Hematopoietic multipotent progenitor cell (in vitro differentiated cells): ENCODE measurements at places on chromosomes 12 and 14.

- DNase-seq: no peak
Measured at GRCh38 chr12:67364228-67364627, 95.1 kb downstream of the CAND1 start.

- DNase-seq: no peak
Measured at GRCh38 chr12:42564556-42564955, 25.0 kb downstream of the PRICKLE1 start.

GRCh38 chr12:1810201-1810930, 10.0 kb upstream of the LRTM2 start:
- DNase-seq: no peak

DNA sequence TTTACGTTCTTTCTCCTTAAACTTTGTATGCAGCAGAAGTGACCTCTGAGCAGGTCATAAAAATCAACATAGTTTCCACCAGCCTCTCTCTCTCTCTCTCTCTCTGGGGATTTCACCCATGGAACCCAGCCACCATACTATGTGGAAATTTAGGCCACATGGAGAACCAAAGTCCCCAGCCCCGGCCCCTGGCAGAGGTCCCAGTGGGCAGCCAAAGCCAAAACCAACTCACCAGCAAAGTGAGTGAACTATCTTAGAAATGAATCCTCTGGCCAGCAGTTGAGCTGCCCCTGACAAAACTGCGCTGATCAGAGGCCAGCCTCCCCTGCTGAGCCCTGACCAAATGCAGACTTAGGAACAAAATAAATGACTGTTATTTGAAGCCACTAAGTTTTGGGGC, 9.2 kb downstream of the DUSP6 start:
- no peak for DNase-seq

- no peak for DNase-seq
Measured at GRCh38 chr14:52547526-52547925, 4.8 kb downstream of the TXNDC16 start.

DNA sequence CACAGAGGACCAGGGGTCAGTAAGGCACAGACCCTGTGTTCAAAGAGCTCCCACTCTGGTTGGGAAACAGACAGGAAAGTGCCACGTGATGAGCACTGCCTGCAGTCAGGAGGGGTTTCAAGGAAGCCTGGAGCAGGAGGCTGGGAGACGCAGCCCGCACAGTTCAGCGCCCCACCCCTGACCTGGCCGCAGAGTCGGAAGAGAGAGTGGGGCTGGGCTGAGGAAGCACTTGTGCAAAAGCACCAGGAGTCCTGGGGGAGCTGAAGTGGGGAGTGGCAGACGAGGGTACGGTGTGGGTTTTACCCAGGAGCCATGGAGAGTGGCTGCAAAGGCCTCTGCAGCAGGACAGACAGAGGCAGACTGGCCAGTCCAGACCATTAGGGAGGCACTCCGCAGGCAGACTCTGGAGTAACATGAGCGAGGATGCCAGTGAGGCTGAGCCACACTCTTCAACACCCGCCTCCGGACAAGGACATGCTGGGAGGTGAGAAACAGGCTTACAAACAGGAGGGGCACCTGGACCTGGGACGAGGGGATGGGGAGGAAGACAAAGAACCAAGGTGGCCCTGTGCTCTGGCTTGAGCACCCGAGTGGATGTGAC, 85.7 kb upstream of the GPR68 start:
- no peak for DNase-seq

DNA sequence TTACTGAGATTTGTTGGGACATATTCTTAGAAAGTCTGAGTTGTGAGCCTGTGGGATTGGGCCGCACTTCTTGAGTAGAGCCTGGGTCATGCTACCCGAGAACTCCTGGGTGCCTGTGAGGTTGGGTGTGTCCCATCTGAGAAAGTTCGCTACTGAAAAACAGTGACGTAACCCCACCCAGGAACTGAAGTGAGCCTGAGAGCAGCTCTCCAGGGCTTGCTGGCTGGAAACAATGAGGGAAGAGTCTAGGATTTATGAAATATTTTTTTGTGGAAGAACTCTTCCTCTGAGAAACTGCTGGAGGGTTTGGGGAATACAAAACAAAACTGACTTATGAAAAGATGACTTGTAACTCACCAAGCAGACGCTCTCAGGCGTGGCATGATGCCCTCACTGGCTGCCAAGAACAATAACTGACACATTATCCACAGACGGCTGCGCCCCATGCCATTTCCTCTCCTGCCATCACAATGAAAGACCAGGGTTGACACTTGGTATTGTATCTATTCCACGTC, 69.2 kb downstream of the RASSF3 start:
- no peak for DNase-seq

DNA sequence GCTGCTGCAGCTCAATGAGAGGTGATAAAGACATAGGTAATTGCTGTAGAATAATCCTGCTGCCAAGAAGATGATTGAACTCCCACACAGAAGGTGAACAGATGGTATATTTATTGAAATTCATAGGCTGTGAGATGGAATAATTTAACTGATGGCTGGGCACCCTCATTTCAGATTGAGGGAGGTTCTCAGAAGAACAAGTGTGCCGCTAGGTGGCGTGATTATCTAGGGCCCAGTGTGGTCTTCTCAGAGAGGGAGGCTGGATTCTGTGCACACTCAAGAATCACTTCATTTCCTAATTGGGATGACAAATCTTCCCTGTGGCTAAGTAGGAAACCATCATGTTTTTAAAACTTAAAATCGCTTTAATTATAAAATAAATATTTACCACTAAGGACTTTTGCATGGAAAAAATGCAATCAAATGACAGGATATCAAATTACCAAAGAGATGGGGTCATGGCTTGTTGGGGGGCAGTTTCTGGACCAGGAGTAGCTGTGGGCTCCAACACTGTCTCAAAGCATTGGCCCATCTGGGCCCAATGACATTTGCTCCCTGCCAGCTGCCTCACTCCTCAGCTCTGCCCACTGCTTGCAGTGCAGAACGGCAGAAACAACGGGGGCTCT, 132.3 kb downstream of the SNAPC1 start:
- DNase-seq: peak; percentile 67

DNA sequence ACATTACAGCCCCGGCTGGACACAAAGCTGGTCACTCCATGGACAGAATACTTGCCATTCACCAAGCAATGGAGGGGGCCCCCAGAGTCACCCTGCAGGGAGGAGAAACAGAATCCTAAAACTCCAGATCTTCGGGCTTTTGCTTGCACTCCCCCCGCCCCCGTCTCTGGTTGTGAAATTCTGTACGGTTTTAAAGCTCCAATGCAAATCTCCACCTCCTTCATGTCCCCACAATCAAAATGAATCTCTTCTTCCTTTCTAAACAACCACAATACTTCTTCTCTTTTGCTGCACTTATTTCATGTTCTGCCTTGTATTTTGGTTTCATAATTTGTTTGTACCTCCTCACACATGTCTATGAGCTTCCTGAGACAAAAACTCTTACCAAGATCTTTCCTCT, 5.8 kb upstream of the BIN2 start:
- DNase-seq: peak; percentile 42

DNA sequence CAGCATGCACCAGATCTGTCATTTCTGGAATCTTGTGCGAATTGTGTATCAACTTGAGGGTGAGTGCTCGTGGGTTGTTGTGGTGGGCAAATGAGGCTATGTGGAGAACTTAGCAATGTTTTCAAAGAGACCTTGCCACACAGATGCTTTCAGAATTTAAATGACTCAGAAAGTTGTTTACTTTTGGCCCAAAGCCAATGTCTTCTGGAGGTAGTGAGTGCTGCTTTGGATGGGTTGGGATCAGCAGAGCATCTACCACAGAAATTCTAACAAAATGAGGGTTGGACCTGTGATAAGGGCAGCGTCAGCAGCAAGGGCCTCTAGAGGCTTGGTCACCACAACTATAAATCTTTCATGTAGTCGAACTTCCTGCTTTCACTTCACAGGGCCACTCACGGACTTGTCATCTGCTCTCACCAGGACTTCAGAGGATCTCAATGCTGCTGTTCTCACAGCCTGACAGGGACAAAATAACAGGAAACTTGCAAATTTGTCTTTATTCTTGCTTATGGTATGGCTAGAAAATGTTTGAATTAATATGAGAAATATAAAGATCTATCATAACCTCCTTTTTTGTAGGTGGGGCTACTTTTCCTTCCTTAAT, 111.4 kb downstream of the DACT1 start:
- DNase-seq: peak; percentile 94

DNA sequence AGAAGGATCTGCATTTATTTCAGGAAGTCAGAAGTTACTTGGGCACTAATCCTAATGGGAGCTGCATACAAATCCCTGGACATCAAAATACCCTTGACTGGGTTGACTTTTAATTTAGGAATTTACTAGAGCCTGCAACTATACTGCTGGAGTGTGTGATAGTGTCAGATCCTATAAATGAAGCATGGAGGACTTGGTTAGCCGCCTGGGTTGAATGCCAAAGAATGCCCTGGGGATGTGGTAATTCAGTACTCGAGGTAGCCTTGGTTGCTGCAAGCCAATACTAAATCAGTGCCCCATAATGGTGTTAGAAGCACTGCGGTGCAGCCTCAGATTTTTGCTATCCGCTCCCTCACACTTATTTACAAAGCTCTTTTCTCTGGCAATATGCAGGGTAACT, 184.9 kb downstream of the CAPZA3 start:
- no peak for DNase-seq

- DNase-seq: no peak
Measured at GRCh38 chr12:104340177-104340576, 36.6 kb downstream of the EID3 start.

- DNase-seq: peak; percentile 92
Measured at GRCh38 chr14:77033622-77034589, 5.4 kb upstream of the IRF2BPL start.

GRCh38 chr12:3571724-3572123, 80.7 kb downstream of the PRMT8 start:
- DNase-seq: no peak

DNA sequence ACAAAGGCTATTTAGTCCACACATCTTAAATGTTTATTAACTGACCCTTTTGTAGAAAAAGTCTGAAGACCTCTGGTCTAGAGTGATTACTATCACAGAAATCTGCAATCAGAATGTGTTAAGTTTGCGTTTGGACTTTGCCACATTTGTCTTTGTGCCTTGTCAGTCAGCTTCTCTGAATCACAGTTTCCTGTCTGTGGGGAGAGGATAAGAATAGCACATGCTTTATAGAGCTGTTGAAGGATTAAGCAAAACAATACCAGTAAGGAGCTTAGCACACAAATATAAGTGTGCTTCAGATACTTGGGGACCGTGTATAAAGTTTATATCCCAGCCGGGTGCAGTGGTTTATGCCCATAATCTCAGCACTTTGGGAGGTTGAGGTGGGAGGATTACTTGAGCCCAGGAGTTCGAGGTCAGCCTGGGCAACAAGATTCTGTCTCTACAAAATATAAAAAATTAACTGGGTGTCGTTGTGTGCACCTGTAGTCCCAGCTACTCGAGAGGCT, 63.0 kb upstream of the BTG1 start:
- peak; percentile 72 for DNase-seq

- DNase-seq: no peak
Measured at GRCh38 chr14:30223966-30224365, 296.3 kb upstream of the PRKD1 start.

DNA sequence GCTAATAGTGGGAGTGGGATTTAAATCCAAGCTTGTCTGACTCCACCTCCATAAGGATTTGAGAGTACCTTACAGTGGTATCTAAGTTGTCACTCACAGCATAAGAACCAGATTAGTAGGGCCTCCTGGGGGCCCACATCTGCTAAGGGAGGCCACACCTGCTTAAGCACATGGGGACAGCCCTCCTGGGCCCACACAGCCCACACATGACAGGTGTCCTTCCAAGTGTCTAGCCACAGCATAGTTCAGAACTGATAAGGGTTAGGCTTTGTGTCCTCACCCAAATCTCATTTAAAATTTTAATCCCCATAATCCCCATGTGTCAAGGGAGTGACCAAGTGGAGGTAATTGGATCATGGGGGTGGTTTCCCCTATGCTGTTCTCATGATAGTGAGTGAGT, 186.0 kb upstream of the HMGA2 start:
- DNase-seq: no peak

- peak; percentile 68 for DNase-seq
Measured at GRCh38 chr12:119444462-119445044, 110.0 kb downstream of the CCDC60 start.

DNA sequence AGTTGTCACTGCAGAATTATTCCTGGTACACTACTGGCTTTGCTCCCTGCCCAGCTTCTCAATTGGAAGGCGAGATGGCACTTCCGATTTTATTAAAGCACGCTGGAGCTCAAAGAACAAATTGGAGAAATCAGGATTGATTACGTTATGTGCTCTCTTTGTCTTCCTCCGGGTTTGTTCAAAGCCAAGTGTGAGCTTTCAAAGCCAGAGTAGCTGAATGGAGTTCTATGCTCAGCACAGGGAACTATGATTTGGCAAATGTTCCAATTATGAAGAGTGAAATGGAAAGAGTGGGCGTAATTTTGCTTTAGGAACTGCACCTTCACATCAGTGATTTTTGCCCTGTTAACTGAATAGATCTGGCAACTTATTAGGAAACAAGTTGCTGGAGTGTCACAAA, 72.4 kb downstream of the FLRT2 start:
- DNase-seq: no peak

DNA sequence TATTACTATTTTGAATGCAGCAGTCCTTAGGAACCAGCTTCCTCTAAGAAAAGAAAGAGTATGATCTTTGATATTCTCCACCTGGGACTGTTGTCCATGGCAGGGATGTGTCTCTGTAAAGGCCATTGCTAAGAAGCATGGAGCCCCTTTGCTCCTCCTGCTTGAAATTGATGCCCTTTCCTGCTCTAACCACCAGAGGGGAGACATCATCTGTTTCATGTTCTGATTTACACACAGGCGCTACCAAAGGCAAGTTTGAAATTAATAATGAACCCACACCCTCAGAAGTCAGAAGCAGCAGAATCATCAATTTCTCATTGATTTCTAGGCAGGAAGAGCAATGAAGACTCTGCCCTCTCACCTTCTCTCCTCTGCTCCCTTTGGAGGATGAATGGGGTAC, 253.8 kb downstream of the RMST start:
- no peak for DNase-seq

DNA sequence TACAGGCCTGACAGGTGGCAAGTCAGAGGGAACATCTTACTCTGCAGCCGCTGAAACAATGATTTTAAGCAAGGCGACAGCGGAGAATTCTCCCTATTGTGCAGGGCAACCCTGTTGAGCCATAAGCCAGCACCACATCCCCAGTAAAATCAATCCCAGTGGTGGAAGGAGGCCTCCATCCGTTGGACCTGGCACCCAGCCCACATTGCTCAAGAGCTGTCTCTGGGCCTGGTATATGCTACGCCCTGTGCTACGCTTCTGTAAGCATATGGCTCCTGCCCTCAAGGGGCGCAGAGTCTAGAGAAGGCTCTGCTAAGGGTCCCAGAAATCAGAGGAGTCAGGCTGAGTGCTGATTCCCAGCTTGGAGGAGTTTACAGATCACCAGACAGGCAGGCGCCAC, 265.5 kb downstream of the CACNA1C start:
- DNase-seq: no peak
